ENCODE measurements at places on chromosomes 16 and 17. TPM values are rescaled to one million over a fixed set of nuclear protein-coding genes. Genes with fewer than 3 reads are reported as not detected.

GRCh38 chr17:29569245-29569950, 897 bp downstream of the TP53I13 start:
- DNase-seq: no peak

DNA sequence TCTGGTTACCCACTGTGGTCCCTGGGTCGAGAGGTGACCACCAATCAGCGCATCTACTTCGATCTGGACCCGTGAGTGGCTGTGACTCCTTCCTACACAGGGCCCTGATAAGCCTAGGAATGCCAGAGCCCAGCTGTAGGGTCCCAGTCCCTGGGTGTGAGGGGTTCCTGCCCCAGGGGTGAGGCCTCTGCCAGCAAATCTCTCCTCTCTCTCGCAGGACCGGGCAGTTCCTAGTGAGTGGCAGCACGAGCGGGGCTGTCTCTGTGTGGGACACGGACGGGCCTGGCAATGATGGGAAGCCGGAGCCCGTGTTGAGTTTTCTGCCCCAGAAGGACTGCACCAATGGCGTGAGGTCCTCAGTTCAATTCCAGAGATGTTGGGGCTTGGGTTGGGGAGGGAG, 2.2 kb upstream of the EFNB3 start:
- DNase-seq: no peak

- DNase-seq: no peak
Observed at GRCh38 chr17:58710948-58711552, 18.6 kb downstream of the RAD51C start.

DNA sequence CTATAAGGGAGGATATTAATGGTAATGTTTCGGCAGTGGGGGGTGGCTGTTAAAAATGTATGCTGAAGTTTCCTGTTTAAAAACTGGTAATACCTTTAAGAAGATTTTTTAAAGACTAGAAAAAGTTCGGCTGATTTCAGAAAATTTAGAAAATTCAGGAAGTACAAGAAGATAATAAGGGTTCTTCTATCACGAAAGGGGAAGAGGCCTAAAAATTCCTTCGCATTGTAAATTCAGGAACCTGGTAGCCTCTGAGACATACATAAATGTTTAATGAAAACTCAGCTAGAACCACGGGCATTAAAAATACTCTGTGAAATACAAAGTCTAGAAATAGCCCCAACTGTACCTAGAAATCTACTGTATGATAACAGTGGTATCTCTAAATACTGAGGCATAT, 181.2 kb downstream of the PARN start:
- no peak for DNase-seq

- DNase-seq: no peak
Observed at GRCh38 chr16:84212154-84212553, 21.2 kb downstream of the ADAD2 start.

Gene PYY
- 0.21 TPM for polyA plus RNA-seq
